ENCODE measurements at places on chromosomes 7 and 10.

- DNase-seq: no peak
Observed at GRCh38 chr10:129500617-129501339, 33.7 kb downstream of the MGMT start.

- no peak for DNase-seq
Observed at GRCh38 chr10:89390476-89391225, 1.8 kb upstream of the IFIT1 start.

DNA sequence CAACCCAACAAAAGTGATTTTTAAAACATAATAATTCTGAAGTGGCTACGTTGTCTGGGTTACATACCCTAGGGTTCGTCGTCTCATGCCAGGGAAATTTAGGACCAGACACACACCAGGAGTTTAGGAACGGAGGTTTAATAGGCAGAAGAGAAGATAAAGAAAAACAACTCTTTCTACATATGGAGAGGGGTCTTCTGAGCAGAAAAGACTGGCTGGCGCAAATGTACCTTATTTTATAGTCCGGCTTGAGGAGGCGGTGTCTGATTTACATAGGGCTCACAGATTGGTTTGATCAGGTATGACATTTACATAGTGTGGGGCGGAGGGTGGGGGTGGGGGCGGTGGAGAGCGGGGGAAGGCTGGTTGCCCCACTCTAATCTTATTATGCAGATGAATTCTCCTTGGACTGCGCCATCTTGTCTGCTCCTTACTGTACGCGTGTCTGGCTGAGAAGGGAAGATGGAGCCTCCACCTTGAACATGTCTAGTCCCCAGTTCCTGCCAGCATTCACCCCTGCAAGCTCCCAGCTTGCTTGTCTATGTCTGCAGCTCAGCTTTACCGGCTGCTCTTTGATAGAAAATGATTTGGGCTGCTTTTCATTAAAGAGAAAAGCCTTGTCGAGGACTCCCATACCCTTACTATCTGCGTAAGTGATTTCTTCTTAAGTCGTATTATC, 98.7 kb downstream of the RALA start:
- DNase-seq: no peak

DNA sequence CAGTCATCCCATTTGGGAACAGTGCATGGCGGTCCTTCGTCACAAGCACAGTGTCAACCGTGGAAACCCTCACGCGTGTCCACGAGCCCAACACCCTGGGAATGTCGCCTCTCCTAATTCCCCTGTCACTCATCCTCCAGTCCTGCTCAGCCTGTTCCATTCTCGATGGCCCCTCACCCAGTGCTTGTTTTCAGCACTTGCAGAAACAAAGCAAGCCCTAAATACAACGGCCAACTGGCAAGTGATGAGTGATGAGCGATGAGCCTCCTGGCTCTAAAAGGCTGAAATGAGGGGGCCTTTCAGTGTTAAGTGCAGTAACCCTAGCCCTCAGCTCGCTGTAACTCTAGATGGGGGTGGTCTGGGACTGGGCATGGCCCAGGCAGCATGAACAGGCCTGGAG, 22.6 kb downstream of the NKX2-3 start:
- DNase-seq: no peak

DNA sequence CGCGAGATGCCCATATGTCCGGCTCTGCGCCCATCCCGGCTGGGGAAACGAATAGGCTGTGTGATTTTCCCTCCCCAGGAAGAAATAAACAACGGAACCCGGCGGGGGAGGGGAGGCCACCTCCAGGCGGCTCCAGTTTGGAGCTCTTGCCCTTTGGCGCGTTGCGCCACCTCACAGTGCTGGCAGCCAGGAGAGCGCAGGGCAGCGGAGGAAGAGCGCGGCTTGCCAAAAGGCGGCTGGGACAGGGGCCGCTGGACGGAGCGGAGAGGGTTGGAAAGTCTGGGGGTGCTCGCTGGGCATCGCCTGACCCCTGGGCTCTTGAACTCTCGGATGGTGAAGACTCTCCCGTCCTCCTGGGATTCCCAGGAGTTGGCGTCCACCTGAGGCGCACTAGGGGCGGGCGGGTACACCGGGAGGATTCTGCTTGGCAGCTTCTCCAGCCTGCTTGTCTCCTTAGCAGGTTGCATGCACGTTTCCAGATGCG, 5.3 kb upstream of the NEUROG3 start:
- no peak for DNase-seq

GRCh38 chr10:103676058-103676785, 179.2 kb downstream of the SH3PXD2A start:
- no peak for DNase-seq

DNA sequence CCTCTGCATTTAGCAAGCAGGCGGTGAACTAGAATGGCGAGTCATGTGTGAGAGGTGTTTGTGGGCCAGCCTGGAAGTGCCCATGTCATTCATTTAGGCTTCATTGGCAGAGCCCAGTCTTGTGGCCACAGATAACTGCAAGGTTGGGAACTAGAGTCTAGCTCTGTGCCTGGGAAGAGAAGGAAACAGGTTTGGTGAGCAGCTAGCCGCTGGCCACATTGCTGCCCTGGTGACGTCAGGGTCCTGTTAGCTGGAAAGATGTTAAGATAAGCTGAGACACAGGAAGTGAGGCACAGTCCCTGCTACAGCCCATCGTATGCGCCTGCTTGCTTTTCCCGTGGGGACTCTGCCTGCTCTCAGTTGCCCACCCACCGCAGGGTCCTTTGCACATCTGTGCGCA, 185.5 kb downstream of the CAMK1D start:
- DNase-seq: no peak

DNA sequence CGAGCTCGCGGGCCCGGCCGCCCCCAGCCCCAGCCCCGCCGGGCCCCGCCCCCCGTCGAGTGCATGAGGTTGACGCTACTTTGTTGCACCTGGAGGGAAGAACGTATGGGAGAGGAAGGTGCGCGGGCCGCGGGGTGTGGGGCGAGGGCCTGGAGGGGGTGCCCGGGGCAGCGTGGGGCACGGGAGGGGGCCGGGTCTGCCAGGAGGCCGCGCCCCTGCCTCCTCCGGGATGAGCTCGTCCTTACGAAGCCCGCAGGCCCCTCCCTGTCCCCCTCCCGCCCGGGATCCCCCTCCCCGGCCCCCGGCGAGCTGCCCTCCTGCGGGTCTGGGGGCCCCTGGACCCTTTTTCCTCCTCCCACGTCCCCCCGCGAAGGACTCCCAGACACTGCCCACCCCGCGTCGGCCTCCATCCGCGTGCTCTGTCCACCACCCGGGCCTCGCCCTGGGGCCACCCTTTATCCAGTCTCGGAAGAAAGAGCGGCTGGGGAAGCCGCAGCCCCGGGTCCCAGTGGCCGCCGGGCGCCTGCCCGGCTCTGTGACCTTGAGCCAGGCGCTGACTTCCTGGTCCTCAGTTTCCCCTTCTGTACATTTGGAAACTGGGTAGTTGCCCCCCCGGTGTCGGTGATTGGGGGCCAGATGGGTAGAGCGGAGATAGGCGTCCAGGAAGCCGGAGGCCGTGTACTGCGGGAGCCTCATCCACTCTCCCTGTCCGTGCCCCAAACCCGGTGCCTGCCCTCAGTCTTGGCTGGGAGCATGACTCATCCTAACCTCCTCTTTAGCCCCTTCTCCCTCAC, 521 bp downstream of the LIMK1 start:
- peak; percentile 67 for DNase-seq

DNA sequence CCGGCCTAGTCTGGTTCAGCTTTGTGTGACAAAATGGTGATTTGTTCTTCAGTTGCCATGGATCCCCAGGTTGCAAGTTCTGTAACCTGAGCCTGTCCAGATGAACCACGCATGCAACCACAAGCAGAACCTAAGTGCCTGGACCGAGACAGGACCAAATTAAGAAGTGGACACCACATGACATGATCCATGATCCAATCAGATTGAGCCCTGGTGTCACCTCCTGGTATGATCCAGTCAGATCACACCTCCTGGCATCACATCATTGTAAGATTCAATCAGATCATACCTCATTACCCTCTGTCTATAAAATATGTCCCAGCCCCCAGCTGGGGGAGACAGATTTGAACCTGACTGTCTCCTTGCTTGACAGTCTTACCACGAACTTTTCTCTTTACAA, 70.0 kb downstream of the MALSU1 start:
- DNase-seq: no peak

GRCh38 chr7:143455942-143456341, 12.7 kb downstream of the TAS2R60 start:
- DNase-seq: no peak

GRCh38 chr7:37284805-37285231, 163.8 kb downstream of the ELMO1 start:
- peak; percentile 37 for DNase-seq

DNA sequence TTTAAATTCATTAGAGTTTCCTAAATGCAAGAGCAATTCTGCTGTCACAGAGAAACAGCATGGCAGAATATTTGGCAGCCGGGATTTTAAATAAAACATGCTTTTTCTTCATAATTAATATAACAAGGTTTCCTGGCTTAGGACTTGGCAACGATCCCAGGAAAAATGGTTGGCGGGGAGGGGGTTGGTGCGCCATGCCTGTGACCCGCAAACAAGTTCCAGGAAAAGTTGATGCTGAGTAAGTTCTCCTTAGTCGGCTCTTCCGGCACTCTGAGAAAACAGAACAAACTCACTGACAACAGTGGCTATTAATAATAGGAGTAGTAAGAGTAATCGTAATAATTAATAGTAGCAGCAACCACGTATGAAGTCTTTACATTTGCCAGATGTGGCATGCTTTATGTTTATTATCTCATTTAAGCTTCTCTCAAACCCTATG, 4.6 kb downstream of the HABP2 start:
- DNase-seq: no peak

DNA sequence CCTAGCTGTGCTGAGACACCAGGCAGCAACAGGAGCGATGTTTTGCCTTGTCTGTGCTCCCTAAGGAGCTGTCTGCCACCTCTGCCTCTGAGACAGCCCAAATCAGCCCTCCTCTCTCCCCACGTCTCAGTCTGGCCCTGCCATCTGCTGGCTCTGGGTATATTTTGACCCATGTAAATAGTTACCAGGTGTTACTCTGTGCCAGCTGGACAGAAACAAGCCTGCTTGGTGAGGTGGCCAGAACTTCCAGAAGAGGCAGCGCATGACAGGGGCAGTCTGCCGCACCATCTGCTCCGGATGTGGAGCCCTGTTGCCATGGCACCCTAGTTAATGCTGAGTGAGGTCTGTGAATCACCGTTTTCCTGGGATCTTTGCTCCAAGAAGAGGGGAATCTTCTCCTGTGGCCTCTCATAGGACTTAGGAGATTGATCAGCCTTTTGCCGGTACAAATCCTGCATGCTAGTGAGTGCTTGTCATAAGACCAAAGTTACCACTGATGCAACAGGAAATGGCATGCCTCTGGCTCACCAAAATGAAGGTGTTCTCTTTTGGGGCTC, 31.8 kb downstream of the GSTO2 start:
- DNase-seq: no peak

- no peak for DNase-seq
Observed at GRCh38 chr7:25615593-25615992, 387.3 kb upstream of the NPVF start.

GRCh38 chr7:19128856-19129255, 11.4 kb upstream of the TWIST1 start:
- DNase-seq: no peak

DNA sequence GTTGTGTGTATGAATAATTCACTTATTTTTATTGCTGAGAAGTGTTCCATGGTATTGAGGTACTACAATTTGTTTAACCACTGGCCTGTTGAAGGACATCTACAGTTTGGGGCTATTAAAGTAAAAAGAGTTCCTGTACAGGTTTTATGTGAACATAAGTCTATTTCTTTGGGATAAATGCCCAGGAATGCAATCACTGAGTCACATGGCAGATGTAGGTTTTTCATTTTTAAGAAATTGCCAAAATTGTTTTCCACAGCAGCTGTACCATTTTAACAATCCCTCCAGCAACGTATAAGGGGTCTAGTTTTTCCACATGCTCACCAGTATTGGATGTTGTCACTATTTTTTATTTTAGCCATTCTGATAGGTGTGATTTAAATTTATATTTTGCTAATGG, 243.9 kb downstream of the TNS3 start:
- no peak for DNase-seq

DNA sequence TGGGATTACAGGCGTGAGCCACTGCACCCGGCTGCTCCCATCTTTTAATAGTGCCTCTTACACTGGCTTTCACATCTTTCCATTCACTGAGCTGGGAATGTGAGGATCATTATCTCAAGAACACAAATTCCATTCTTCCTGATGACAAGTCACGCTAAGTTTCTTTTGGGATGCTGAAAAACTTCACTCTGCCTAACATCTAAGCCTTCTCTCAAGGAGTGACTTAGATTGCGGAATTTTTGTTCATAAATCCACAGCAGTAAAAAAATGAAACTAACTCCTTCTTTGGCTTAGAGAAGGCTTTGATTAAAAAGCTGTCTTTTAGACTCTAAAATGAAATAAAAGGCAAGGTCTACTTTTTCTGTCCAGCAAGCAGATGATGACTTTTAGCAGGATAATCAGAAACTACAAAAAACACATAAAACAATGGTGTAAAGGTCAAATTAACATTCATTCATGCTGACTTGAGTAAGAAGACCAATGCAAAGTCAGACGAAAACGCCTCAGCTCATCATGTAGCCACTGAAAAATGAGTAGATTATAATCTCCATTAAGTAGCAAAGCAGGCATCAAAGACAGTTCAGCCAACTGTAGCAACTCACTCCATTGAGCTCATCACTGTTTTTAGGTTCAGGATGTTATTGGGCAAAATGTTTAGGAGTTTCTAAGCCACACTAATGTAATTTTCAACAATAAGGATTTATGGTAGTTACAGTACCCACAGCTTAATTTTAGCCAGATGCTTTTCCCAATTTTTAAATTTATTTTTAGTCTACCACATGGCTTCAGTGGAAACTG, 178.8 kb downstream of the ELMO1 start:
- DNase-seq: no peak

DNA sequence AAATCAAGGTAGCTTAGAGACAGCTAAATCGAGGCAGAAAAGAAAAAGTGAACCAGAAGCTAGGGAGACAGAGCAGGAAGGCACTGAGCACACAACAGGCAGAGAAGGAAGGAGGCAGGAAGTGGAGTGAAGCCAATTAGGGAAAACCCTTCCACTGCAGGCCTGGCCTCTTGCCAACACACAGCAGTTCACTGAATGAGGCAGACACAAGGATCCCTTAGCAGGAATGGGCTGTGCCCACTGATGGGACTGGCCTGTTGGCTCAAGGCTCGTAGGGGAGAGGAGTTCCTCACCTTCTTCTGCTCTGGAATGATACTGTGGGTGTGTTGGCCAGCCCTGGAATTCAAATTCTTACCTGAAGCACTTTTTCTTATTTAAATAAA, 220.3 kb upstream of the STK17A start:
- no peak for DNase-seq

DNA sequence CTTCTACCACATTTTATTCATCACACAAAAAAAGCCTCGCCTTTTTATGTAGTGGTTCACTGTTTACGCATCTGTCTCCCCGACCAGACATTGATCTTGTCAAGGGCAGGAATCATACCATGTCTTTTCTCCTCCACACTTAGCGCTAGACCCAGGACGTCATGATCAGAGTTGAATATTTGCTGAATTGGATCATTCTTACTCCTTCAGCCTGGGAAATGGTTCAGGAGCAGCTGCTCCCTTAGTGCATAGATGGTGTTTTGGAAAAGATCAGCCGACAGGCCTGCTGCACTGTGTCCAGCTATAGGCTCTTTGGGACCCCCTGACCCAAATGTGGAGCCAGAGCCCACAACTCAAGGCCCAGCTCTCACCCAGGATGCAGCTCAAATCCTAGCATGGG, 249.1 kb upstream of the TMEM72 start:
- DNase-seq: no peak

GRCh38 chr7:7536396-7537019, 835 bp upstream of the COL28A1 start:
- no peak for DNase-seq
